CD4-positive, alpha-beta memory T cell (primary cell): ENCODE measurements at places on chromosomes 13 and 19.

DNA sequence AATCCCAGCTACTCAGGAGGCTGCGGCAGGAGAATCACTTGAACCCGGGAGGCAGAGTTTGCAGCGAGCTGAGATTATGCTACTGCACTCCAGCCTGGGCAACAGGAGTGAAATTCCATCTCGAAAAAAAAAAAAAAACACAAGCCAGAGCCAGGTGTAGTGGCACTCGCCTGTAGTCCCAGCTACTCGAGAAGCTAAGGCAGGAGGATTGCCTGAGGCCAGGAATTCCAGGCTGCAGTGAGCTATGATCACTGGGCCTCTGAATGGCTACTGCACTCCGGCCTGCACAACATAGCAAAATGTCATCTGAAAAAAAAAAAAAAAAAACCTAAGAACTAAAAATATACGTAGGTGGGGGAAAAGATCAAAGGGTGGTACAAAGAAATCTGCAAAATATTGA lies 19.4 kb downstream of the EPS15L1 start:
- no peak for DNase-seq

- no peak for DNase-seq
Measured at GRCh38 chr13:86932776-86933334, 738.3 kb upstream of the SLITRK5 start.

- DNase-seq: no peak
Measured at GRCh38 chr13:85314686-85315085, 484.5 kb downstream of the SLITRK6 start.

DNA sequence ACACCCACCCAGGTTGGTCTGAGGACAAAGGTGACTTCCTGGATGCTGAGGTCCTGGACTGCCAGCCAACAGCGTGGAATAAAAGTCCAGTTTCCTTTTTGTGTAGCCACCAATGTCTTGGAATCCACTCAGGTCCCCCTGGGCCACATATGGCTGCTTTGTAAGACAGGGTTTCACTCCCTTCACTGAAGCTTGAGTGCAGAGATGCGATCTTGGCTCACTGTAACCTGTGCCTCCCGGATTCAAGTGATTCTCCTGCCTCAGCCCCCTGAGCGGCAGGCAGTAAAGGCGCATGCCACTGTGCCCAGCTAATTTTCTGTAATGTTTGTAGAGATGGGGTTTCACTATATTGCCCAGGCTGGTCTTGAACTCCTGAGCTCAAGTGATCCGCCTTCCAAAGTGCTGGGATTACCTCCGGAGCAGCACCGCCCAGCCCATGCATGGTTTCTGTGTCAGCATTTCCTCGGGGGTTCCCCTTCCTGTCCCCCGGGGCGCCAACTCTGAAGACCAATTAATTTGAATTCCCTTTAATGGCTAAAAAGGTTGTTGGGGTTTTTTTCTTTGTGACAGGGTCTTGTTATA lies 17.5 kb downstream of the KANK2 start:
- DNase-seq: no peak

DNA sequence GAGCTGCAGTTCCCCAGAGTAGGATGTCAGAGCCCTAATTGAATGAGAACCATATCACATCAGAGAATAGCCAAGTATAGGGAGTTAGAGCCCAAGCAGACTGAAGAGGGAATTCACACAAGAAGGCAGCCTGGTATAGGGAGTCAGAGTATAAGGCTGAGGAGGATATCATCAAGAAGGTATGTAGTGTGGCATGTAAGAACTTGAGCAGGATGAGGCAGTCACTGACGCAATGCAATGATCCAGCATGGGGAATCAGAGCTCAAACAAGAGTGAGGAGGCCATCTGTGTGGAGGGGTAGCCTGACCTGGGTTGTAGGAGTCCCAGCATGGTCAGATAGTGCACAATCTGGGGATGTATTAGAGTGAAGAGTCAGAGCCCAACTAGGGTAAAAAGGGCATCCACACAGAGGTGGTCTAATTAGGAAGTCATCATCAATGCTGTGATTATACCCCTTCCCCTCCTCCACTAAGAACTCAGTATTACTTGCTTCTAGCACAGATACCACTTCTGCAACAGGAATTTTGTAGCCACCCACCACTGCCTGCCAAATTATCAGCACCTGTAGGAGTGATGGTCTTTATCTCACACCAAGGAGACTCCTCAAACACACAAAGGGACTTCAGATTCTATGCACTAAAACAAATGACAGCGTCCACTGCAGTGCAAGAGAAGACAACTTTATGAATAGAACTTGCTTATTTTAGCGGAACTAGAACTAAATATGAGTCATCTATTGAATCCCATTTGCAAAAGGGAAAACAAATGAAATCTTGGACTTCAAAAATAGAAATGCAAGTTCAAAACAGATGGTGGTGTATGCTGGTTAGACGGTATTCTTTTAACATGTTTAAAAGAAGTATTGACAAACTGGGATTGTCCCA lies 107.2 kb downstream of the FNDC3A start:
- no peak for DNase-seq

- DNase-seq: no peak
Measured at GRCh38 chr19:46181388-46181779, 33.3 kb downstream of the IGFL2 start.

DNA sequence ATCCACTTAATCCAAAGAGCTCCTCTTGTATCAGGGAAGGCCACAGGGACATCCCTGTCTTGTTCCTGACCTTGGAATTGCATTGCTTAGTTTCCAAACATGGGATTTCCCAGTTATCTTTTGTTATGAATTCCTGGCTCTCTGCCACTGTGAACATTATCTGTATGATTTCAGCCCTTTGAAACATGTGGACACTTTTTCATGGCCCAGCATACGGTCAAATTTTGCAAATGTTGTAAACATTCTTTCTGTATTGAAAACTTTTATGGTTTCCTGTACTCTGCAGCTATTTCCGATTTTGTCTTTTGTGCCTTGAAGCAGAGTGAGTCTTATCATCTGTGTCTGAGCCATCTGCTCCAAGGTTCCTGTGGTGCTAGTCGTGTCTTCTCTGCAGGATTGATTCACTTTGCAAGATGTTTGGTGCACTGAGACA lies 4.5 kb upstream of the CFAP97D2 start:
- no peak for DNase-seq
